ENCODE measurements at places on chromosomes 7 and 10. TPM values are rescaled to one million over a fixed set of nuclear protein-coding genes. Genes with fewer than 3 reads are reported as not detected.

HSPA12A gene
- 0.08 TPM for total RNA-seq

ECHDC3 gene
- 1.3 TPM for total RNA-seq

SYT15B gene
- not detected for total RNA-seq

NODAL gene
- not detected for total RNA-seq

GTF2IRD1 gene
- 0.11 TPM for total RNA-seq

ZNF365 gene
- 0.61 TPM for total RNA-seq

EDRF1 gene
- 46.9 TPM for total RNA-seq

ARHGEF35 gene
- total RNA-seq = 0.84 TPM

MBL2 gene
- not detected for total RNA-seq

CFTR gene
- not detected for total RNA-seq

ZC3HAV1 gene
- 198 TPM for total RNA-seq

IFIT3 gene
- total RNA-seq = 4.8 TPM

SYT15 gene
- 0.22 TPM for total RNA-seq

GRCh38 chr10:58674251-58674650, 161.6 kb downstream of the BICC1 start:
- DNase-seq = no peak

- no peak for DNase-seq
These were observed 2.1 kb downstream of the FRAT1 start for GRCh38 chr10:97321032-97321803.

DNA sequence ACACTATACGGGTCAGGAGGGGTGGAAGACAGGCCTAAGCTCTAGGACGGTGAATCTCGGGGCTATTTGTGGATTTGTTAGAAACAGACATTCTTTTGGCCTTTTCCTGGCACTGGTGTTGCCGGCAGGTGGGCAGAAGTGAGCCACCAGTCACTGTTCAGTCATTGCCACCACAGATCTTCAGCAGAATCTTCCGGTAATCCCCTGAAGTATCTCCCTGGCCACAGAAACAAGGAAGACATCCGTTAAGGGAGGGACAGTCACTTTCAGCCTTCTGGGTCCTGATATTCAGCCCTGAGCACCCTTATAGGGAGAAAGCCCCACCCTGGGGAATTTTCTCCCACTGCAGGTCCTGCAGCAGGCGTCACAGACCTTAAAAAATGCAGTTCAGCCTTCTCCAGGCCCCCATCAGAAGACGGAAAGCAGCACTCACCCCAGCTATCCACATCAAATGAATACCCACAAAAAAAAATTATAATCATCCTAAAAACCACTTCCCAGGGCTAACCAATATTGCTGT, 23.2 kb downstream of the PLAC9 start:
- no peak for DNase-seq

DNA sequence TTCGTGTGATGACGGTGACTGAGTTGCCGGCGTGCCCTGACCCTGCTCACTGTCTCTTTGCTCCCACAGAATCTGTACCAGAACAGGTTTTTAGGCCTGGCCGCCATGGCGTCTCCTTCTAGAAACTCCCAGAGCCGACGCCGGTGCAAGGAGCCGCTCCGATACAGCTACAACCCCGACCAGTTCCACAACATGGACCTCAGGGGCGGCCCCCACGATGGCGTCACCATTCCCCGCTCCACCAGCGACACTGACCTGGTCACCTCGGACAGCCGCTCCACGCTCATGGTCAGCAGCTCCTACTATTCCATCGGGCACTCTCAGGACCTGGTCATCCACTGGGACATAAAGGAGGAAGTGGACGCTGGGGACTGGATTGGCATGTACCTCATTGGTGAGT, 199.2 kb downstream of the HECW1 start:
- DNase-seq = no peak

GRCh38 chr10:70442332-70442988, 979 bp upstream of the NODAL start:
- no peak for DNase-seq

DNA sequence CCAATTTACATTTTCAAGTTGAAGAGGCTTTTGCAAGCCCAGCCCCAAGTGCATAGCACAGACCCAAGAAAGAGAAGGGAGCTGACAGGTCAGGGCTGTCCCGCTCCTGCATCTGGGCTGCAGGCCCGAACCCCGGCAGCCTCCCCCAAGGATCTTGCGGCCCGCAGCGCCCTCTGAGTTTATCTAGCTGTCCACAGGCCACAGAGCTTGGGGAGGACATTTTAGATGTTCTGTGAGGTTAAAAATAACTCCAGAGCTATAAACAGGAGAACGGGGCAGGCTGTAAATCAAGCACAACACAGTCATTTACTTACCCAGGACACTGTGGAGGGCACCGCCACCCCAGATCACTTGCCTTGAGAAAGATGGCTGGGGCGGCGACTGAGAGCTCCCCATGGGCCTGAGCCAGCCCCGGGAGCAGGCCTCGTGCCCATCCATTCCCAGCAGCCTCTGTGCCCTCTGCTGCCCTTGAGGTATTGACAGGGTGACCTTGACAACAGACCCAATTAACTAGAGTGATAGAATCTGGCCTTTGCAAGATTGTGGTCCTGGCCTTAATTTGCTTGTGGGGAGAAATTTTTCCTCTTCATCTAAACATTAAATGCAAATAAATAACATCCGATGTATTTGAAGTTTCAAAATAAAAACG, 563.0 kb downstream of the TCERG1L start:
- no peak for DNase-seq

DNA sequence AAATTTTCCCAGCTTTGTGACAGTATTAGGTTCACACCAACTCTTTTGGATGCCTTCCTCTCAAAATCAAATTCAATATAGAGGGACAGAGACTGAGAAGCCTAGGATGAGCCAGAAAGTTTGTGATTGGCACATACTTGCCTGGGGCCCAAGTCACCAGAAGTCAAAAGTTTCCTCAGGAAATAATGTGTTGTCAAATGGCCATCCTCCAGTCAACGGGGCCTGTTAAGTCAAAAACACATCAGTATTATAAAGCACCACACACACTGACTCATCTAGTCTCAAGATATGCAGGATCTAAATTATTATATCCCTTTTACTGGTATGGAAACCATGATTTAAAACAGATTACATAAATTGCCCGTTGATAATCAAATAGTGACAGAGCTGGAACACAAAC, 158.1 kb downstream of the AHR start:
- DNase-seq = no peak

- no peak for DNase-seq
These were observed 23.0 kb downstream of the TOMM7 start for GRCh38 chr7:22799633-22800032.

- DNase-seq = no peak
These were observed 390.6 kb downstream of the SDK1 start for GRCh38 chr7:3691478-3692158.

DNA sequence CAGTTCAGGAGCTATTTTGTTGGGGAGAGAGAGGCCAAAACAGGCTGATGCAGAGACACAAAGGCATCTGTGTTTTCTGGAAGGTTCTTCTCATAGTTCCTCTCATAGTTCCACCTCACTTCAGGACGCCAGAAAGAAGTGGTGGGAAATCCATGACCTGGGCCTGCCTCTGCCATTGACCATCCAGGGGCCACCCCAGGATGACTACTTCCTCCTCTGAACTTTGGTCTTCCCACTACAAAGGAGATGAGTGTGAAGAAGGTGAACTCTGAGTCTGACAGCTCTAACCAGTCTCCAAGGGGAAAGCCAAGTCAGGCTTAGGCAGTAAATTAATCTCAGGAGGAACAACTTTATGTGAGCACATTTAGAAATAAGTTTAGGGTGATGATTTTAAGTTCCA, 175.8 kb upstream of the TCF7L2 start:
- DNase-seq = no peak

- no peak for DNase-seq
These were observed 158.2 kb upstream of the PRKCQ start for GRCh38 chr10:6738112-6738768.

DNA sequence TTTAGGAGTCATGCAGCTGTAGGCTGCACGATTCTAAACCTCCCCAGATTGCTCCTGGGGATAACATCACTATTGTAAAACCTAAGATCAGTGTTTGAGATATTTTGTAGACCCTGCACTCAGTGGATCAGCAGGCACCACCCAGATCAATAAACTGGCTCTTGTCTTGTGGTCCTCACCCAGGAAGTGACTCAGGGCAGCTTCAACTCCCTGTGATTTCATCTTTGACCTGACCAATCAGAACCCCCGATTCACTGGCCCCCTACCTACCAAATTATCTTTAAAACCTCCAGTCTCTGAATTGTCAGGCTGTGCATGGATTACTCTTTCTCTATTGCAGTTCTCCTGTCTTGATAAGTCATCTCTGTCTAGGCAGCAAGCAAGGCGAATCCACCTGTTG, 25.7 kb downstream of the ARL5B start:
- no peak for DNase-seq

GRCh38 chr10:28719789-28720436, 42.6 kb downstream of the BAMBI start:
- no peak for DNase-seq

GRCh38 chr7:34327681-34328080, 330.3 kb upstream of the NPSR1 start:
- no peak for DNase-seq

GRCh38 chr7:27424231-27424630, 181.6 kb downstream of the EVX1 start:
- no peak for DNase-seq

DNA sequence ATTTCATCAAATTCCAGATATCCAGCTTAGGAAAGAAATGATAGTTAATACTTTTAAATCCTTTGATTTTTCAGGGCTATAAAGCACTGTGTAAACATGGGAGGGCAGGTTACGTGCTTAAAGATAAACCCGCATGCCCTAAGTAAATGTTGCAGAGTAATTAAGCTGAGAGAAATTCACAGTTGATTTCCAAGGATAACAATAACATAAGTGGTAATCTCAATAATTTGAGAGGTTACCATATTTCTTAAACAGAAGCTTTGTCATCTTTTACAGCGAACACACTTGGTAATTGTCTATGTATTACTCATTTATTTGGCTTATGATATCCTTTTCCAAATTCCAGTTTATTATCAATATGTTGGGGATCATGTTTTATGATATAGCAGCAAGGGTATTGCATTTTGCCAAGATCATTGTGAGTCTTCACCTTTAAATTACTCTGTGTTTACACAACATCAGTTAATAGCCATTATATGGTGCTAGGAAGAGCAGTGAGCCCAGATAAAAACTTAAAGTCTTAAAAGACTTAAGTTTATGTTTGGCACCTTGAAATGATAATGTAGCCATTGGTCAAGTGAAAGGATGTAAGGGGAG, 15.4 kb downstream of the MGAM start:
- DNase-seq = no peak

DNA sequence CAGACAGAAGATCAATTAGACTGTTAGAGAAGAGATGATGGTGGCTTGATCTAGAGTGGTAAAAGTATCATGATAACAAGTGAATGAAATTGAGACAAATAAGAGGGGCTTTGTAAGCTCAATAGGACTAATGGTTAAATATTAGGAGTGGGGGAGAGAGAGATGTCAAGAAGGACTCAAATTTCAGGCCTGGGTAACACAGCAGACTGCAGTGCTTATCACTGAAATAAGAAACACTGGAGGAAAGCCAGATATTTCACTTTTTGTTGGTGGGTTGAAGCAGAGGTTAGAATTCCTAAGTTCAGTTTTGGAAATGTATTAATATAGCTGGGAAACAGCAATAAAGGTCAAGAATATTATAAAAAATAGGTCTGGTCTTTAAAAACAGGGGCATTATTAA, 74.6 kb downstream of the ORC5 start:
- DNase-seq = no peak

- DNase-seq = peak; percentile 30
These were observed 43.1 kb downstream of the FOXK1 start for GRCh38 chr7:4725014-4725849.

DNA sequence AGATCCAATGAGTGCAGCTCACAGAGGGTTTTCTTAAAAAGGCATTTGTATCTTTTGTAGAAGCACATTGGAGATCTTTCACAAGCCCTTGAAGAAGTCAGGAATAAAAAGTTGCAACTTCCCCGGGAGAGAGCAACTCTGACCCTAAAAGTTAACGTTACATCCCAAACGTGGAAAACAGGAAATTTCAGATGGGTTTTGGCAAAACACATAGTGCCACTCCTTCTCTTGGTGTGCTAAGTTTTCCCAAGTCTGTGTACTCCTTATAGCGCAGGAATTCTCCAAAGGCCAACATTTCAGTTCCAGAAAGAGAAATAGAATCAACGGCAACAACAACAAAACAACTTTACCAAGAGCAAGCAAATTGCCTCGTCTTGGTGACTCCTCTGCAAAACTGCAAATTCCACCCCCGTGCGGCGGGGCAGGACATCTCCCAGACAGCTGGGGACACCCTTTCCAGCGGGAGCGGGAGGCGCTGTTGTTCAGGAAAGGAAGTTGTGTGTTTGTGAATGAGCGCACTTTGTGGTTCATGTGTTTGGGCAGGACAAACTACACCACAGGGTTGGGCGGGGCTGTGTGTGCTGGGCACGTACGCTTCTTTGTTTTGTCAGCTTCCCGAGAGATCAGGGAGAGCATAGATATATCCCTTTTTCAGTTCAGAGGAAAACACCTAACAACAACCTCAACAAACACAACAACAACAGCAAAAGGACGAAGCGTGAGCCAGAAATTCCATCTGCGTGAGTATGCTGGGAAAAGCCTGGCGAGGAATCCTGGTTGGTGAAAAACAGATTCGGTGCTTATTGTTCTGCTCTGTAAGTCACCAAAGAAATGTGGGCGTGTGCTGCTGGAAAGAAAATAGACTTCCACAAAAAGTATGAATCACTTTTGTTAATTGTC, 294.7 kb upstream of the PITRM1 start:
- no peak for DNase-seq

DNA sequence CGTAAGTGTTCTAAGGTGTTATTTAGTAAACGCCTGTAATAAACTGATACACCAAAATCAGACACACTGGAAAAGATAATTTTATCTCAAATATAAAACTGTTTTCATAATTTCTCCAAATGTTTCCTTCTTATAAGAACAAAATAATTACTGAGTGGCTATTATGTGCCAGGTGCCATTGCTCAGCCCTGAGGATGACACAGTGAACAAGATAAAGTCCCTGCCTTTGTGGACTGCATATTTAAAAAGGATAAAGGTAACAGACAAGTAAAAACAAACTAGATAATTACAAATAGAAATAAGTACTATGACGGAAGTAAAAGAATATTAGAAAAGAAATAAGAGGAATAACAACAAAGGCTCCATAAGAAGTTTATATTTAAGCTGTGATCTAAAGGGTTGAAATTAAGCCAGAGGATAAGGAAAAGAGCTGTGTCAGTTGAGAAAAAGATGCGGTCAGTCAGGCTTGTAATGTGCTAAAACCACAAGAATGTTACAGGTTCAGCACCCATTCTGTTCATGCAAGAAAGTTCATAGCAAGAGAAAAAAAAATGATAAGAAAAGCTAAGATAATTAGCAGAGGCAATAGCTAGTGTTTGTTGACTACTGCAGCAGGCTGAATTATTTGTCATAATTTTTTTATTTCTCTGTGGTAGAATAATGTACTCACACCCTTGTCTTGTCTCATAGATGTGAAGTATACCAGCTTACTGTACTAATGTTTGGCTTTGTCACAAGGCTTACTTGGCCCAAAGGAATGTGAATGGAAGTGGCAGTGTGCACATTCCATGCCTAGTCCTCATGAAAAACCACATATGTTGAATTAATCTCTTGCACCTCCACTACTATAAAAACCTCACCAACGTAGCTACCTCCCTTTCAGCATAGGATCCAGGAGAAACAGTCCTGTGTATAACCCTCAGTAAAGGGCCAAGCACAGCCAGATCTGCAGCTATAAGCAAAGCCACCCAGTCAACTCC, 75.1 kb downstream of the CRPPA start:
- no peak for DNase-seq

- no peak for DNase-seq
These were observed 14.5 kb downstream of the TMEM120A start for GRCh38 chr7:75979759-75980429.
